ENCODE measurements at places on chromosomes 2 and 18.

GRCh38 chr18:62839874-62840713 lies 124.8 kb downstream of the PHLPP1 start:
- no peak for DNase-seq

GRCh38 chr2:239015901-239016675 lies 168.2 kb downstream of the TWIST2 start:
- DNase-seq = peak; percentile 63

DNA sequence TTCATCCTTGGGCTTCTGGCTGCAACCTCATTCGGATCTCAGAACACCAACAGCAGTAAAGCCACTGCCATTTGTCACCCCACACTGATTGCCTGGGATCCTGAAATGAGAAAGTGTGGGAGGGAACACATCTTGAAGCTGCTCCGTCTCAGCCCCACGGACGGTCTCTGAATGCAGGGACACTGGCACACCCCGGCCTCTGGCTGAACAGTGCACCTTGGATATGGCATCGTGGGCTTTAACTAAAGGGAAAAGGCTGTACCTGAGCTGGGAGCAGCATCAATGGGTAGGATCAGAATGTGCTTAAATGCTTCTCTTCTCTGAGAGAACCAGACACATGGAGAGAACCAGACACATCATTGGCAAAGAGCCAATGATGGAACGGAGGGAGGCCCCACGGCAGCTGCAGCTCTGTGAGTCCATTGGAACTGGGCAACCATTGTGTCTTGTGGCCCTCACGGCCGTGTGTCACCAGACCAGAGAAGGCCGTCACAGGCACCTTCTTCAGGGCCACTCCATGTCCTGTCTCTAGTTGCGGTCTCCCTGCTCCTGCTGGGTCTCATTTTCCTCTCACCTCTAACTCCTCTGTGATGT lies 193.4 kb upstream of the MYT1L start:
- no peak for DNase-seq

GRCh38 chr2:10876963-10877362 lies 34.8 kb upstream of the KCNF1 start:
- no peak for DNase-seq

DNA sequence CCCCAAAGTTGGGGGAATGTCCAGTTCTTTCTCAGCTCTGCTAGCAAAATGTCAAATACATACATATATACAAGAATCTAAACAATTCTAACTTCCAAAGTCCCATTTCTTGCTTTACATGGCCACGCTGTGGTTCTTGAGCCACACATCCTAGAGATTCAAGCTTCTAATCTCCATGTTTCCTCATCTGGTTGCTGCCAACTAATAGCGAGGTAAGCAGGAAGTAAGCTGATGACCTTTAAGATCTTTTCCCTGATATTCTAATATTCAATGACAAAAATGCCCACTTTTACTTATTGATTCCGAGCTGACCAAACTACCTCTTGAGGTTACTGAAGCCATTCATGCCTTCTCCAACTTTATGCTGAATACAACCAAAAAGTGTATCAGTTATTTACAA lies 3.3 kb downstream of the VPS54 start:
- no peak for DNase-seq

GRCh38 chr2:47688561-47688960 lies 94.4 kb upstream of the MSH6 start:
- DNase-seq = no peak

DNA sequence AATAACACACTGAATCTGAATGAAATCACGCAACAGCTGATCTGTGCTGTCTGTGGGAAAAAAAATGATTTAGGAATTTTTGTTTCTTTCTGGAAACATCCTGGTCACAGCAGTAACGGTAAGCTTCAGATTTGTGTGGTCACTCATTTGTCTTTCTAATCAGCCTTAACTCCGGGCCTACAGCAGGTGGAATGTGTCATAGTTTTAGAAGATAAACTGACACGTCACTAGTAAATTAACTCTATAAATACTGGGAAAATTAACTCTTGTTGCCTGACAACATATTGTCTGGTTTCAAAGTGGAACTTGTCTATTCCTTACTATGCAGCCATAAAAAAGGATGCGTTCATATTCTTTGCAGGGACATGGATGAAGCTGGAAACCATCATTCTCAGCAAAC lies 58.1 kb upstream of the NCK2 start:
- DNase-seq = no peak

- DNase-seq = no peak
These were observed 1.9 kb downstream of the SCYGR3 start for GRCh38 chr2:227612546-227613271.

DNA sequence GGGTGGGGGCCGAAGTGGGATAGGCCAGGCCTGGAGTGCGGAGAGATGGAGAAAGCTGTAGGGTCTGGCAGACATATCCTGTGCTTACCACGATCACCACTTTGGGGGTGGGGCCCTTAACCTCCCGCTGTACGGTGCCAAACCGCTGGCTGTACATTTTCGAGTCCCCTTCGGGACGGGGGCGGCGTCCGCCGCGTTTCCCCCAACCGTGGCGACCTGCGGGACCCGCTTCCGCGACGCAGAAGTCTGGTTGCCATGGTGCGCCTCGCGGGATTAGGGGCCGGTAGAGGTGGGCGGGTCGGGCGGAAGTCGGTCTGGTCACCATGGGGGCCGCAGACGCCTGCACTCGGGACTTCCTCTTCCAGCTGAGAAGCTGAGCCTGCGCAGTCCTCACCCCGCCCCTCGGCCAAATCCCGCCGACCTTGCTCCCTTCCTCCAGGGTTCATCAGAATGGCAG lies at the start of gene CFAP53:
CFAP53 (minus strand) TSS at position 248 of the 457 bp plus-strand sequence; CDS start at position 157, 91 bp downstream.
- peak; percentile 98 for DNase-seq

DNA sequence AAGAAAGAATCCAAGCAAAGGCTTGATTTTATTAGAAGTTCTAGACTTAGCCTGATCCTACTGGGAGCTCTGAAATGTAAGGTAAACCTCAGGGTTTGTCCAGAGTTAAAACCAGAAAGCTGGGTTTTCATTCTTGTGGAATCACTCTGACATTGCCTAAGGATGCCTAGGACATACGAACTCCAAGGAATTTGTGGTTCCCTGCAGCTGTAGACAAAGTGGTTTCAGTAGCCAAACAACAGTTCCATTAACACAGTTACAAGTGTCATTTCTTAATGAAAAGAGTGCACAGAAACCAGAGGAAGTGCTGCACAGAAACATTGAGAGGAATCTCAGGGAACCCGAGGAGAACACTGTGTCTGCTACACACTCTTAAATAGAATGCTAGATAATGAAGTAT lies 221.4 kb upstream of the ST6GAL2 start:
- DNase-seq = no peak

GRCh38 chr2:233439191-233439590 lies 84.9 kb downstream of the DGKD start:
- no peak for DNase-seq

DNA sequence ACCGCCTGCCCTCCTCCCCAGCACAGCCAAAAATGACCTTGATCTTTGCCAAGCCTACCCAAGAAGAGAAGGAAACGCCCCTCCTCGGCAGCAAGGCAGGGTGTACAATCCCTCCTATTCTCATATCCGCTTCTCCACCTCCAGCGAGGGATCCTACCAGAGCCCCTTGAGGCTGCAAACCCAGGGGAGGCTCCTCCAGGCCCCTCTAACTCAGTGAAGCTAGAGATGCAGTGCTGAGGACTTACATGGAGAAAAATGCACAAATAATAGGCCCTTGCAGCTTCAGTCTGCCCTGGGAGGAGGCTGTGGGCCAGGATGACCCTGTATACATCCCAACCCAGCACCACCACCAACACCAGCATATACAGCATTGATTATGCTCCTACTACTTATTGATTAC lies 46.9 kb upstream of the POMC start:
- DNase-seq = peak; percentile 45

- DNase-seq = no peak
These were observed 6.0 kb downstream of the DDX18 start for GRCh38 chr2:117820444-117820843.

- DNase-seq = no peak
These were observed 294.0 kb downstream of the DSC3 start for GRCh38 chr18:30748541-30748940.

DNA sequence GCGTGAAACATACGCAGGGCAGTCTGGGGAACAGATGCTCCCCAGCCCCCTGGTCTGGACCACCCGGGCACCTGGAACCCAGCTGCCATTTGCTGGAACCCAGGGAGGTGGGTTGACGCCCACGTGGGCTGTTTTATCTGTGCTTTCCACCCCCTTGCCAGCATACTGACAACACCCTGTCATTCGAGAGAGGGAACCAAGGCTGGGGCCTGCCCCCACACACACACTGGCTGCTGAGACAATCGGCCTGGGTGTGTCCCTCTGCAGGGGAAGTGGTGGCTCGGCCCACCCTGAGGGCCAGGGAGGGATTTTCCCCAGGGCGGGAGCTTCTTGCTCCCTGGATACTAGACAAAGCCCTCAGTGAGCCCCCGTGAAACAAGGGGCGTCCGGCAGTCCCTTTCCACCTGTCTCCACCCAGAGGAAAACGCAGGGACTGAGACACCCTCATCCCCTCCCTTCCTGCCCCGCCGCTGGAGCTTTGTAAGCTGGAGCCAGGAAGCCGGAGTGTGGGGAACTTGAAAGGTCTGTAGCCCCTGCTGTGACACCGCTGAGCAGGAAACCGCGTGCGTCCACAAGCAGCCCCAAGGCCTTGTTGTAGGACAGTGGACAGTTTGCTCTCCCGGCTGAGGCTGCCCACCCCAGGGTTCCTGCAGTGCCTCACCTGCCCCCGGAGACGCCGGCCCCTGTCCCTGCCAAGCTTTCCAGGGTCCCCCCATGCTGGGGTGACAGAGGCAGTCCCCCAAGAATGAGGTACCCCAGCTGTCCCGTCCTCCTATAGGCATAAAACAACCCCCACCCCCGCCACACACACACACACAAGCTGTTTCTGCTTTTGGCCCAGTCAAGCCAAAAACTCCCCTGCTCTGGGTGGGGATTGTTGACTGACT lies 14.1 kb upstream of the KLF11 start:
- DNase-seq = peak; percentile 76

DNA sequence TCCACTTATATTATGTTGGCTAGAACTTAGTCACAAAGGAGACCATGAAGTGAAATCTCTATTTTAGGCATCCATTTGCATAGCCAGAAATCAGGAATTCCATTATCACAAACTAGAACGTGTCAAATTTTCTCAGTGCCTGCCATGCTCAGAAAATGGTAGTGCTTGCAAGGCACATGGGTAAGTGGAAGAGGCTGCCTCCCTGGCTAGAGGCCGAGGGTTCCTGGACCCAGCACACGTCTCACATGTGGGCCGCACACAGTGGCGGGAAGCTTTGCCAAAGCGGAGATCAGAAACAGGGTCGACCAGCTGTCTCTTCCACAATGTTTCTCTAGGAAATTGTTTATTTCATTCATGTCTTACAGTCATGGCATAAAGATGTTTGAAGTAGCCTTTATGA lies 42.3 kb downstream of the TRAF3IP1 start:
- DNase-seq = no peak

- DNase-seq = no peak
These were observed 53.3 kb downstream of the LAMA1 start for GRCh38 chr18:7064346-7064745.

- no peak for DNase-seq
These were observed 204.7 kb upstream of the UBE2E3 start for GRCh38 chr2:180775711-180776110.

GRCh38 chr18:75981102-75981501 lies 513.9 kb downstream of the ZNF516 start:
- no peak for DNase-seq

- no peak for DNase-seq
These were observed 84.0 kb downstream of the RND3 start for GRCh38 chr2:150403457-150403856.

DNA sequence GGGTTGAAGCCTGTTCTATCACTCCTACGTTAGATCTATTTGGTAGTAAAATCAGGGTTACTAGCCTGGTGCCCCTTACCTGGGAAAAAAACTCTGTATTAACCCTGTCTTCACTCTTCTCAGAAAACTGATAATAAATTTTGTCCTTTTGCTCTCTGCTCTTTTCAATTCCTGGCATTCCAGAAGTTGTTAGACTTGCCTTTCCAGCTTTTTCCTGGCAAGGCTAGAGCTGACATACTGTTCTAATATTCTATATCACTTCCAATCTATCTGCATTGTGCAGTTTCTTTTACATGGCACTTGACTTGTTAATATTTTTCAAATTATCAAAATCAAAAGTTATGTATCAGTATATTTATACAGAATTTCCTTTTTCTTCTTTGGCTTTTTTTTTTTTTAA lies 162.2 kb downstream of the FIGN start:
- DNase-seq = no peak

DNA sequence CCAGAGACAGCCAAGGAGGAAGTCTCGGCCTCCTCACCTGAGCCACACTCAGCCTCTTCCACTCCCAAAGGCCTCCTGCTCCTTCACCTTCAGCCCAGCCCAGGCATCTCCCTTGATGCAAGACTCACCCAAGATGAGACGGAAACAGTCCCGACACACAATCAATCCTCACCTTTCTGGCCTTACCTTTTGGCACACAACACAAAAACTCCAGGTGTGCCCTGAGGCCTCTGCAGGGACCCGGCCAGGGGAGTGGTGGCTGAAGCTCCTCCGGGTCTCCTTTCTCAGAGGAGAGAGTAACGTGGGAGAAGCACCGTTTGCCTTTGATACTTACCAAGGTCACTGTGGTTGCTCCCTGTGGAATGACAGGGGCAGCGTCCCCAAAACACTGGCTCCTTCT lies 23.8 kb upstream of the EFHD1 start:
- no peak for DNase-seq

DNA sequence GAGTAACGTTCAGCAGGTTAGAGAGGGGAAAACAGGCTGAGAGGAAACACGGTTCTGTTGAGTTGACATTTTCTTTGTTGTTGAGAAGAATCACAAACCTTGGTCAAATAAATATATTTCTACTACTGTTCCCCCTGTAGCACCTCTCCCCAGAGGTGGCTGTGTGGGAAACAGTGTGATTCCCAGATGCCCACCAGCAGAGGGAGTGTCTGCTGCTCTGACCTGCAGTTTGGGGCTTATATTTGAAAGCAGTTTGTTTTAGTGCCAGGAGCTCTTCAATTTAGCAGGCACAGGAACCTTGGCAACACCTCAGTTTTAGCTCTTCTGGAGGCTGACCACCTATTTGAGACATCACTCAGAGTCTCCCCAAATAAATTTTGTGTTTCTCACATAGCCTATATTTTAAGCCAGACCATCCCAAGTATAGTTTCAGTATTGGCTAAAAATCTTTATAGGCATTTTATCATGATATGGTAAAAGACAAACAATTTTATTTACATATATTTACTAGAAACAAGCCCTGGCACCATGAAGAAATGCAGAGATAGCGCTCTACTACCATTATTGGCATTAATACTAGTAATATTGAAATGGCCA lies 75.7 kb downstream of the PIK3C3 start:
- DNase-seq = no peak

DNA sequence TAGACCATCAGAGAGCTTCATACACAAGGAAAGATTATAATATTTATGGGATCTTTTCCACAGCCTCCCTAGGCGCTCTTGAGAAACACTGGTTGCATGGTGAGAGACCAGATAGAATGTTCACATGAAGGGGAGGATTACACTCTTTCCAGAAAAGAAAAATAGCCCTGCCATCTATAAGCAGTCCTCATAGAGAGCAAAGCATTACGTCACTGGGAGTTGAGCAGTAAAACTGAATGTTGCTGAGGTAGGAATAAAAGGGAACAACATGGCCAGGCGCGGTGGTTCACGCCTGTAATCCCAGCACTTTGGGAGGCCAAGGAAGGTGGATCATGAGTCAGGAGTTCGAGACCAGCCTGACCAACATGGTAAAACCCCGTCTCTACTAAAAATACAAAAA lies 1934.3 kb downstream of the SUCLG1 start:
- no peak for DNase-seq

- no peak for DNase-seq
These were observed 267.6 kb upstream of the LYPD1 start for GRCh38 chr2:132937629-132938028.
